ENCODE measurements at places on chromosomes 6 and 20. TPM values are rescaled to one million over a fixed set of nuclear protein-coding genes. Genes with fewer than 3 reads are reported as not detected.

- no peak for DNase-seq
- H3K27ac ChIP-seq, result no peak overlapping the region
- H3K36me3 ChIP-seq, result peaks cover 17% of the 10 kb centered on the region
- H3K4me3 ChIP-seq, result no peak overlapping the region
- peaks cover 25% of the 10 kb centered on the region for H3K4me1 ChIP-seq
These were observed 84.4 kb downstream of the LYRM2 start for GRCh38 chr6:89554106-89554505.

DNA sequence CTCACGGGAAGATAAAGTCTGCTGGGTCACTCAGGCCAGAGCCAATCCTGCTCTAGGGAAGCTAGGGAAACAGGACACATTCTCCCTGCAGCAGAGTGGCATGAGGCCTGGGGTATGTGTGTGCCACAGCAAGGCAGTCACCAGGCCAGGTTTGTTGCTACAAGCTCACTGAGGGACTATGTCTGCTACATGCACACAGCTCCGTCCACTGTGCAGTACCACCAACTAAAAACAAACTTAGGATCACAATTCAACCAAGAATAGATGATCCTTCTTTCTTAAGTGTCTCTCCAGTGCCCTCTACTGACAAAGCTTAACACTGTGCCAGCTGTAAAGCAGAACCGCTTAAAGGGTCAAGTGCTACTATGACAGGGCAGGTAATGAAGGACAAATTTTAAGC, 192.5 kb downstream of the PTPRK start:
- DNase-seq, result peak; percentile 22
- no peaks in the 10 kb centered on the region for H3K36me3 ChIP-seq
- no peak overlapping the region for H3K27ac ChIP-seq
- H3K27me3 ChIP-seq, result no peaks in the 10 kb centered on the region
- peaks cover 16% of the 10 kb centered on the region for H3K4me1 ChIP-seq

DNA sequence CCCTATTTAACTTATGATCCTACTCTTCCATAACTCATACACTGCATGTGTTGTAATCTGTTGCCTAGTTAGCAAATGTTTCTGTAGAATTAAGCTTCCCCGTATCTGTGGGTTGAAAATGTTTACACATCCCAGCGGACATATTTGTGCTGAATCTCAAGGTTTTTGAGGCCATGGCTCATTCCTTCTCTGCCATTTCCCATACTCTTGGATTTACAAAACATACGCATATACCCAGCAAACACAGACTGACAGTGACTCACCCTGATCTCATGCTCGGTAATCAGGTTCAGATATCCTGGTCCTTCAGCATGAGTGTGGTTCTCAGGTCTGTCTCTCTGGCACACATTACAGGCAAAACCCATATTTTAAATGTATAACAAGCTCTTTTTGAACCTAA, 58.7 kb downstream of the AGPAT4 start:
- peaks cover 85% of the 10 kb centered on the region for H3K36me3 ChIP-seq
- H3K27me3 ChIP-seq, result no peaks in the 10 kb centered on the region
- no peak overlapping the region for H3K27ac ChIP-seq

The C4B gene
- total RNA-seq, result 5.0 TPM

- peaks cover 12% of the 10 kb centered on the region for H3K4me1 ChIP-seq
- no peak overlapping the region for H3K4me3 ChIP-seq
- no peaks in the 10 kb centered on the region for H3K36me3 ChIP-seq
- DNase-seq, result no peak
- H3K27me3 ChIP-seq, result peaks cover 5% of the 10 kb centered on the region
These were observed 19.8 kb upstream of the LRFN2 start for GRCh38 chr6:40606981-40607380.

DNA sequence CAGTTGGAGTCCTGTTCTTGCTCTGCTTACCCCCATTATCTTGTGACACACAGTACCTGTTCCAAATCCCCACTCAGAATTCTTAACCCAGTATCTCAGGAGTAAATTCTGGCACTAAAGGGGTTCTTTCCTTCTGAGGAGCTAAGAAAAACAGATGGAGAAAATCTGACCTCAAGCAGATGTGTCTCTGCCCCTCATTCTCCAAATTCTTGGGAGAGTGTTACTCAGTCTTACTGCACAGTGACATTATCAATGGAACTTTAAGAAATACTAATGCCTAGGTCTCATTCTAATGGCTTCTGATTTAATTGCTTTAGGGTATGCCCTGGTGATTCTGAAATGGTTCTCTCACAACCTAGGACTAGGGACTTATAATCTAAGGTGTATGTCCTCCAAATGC, 40.6 kb upstream of the PTPRK start:
- DNase-seq, result no peak
- H3K36me3 ChIP-seq, result no peaks in the 10 kb centered on the region
- no peak overlapping the region for H3K27ac ChIP-seq
- H3K4me1 ChIP-seq, result no peaks in the 10 kb centered on the region

The GTSF1L gene
- not detected for total RNA-seq

DNA sequence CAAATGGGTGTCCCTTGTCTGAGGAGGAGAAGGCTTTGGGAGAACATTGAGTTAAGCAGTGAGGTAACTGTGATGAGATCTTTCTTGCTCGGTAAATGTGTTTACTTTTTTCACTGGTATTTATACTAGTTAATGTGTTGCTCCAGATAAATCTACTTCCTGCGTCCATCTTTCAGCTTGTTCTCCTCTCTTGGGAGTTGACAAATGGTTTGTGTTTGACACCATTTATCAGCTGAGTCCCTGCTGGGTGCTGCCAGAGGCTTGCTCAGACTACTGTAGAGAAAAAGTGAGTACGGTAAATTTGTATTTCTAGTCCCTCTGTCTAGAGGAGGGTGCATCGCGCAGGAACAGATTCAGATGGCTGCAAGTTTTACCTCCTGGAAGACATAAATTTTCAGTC, 8.3 kb upstream of the PRDM1 start:
- H3K27me3 ChIP-seq, result peaks cover 7% of the 10 kb centered on the region
- no peak for DNase-seq
- H3K4me3 ChIP-seq, result no peak overlapping the region
- no peak overlapping the region for H3K27ac ChIP-seq
- H3K4me1 ChIP-seq, result peaks cover 9% of the 10 kb centered on the region
